Activated T-helper 17 cell treated with anti-CD3 and anti-CD28 coated beads, Interleukin-2, amount 50 U/mL, for 72 hours (primary cell): ENCODE measurements at places on chromosomes 4 and X.

- no peak for ATAC-seq
- no peaks in the 10 kb centered on the region for H3K27me3 ChIP-seq
- peaks cover 5% of the 10 kb centered on the region for H3K4me1 ChIP-seq
- H3K27ac ChIP-seq, result no peak overlapping the region
- peaks cover 9% of the 10 kb centered on the region for H3K36me3 ChIP-seq
Observed at GRCh38 chr4:106273831-106274230, 42.2 kb downstream of the TBCK start.

DNA sequence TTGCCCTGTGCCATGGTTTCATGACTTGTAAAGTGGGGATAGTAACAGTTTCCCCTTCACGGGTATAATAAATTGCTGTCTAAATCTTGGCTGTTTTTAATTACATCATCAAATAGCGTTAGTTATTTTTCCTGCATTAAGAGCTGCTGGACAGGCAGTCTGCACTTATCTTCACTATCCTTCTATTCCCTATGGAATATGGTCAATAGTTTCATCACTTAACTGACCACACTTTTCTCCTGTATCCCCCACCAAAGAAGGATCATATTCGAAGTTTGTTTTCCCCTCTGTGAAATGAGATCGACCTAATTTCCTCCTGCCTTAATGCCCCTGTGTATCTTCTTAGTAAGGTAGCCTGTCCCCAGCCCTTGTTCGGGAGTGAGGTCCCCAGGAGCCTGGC lies 133.2 kb downstream of the SHROOM3 start:
- H3K4me3 ChIP-seq, result no peak overlapping the region
- no peaks in the 10 kb centered on the region for H3K36me3 ChIP-seq

- no peak for ATAC-seq
- no peaks in the 10 kb centered on the region for H3K27me3 ChIP-seq
- peaks cover 89% of the 10 kb centered on the region for H3K36me3 ChIP-seq
- H3K27ac ChIP-seq, result no peak overlapping the region
- H3K4me1 ChIP-seq, result no peaks in the 10 kb centered on the region
- H3K4me3 ChIP-seq, result no peak overlapping the region
Observed at GRCh38 chrX:54540289-54540688, 10.3 kb downstream of the GNL3L start.

DNA sequence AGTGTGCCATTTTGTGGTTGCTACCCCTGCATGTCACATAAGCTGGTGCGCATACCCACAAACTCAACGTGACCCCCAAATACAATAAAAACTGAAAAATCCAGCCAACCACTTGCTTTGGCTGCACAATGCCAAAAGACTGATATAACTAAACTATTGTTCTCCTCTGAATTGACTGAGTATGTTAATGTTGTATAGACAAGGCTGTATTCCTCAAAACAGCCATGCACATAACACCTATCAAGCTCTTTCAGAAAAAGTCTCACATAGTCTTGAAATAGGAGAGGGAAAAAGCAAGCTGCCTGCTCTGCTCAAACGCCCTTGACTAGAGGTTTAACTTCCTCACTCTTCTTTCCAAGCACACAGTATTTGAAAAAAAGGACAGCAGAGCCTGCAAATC lies 126.4 kb upstream of the NOCT start:
- H3K4me3 ChIP-seq, result no peak overlapping the region
- no peaks in the 10 kb centered on the region for H3K4me1 ChIP-seq
- no peaks in the 10 kb centered on the region for H3K36me3 ChIP-seq
- H3K27ac ChIP-seq, result no peak overlapping the region
- peaks cover 13% of the 10 kb centered on the region for H3K27me3 ChIP-seq

GRCh38 chr4:156118507-156119220 lies 165.0 kb upstream of the CTSO start:
- H3K27me3 ChIP-seq, result no peaks in the 10 kb centered on the region
- no peak for ATAC-seq
- no peaks in the 10 kb centered on the region for H3K4me1 ChIP-seq
- no peak overlapping the region for H3K4me3 ChIP-seq
- H3K27ac ChIP-seq, result no peak overlapping the region

DNA sequence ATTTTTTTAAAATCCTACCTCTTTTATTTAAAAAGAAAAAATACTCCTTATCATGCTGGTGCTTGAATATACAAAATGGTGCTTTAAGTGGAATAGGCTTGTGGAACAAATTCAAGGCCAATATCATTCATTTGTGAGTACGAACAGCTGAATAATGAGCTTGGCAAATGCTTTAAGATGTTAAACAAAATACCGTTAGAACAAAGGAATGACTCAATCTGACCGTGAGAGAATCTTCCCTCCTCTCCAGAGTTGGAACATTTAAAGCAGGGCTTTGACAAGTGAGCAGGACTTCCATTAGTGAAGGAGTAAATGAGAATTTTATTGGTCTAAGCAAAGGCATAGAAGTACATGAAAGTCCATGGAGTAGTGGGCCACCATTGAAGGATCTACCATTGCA lies 74.5 kb downstream of the DCLK2 start:
- H3K27me3 ChIP-seq, result peaks cover 5% of the 10 kb centered on the region
- ATAC-seq, result no peak
- no peaks in the 10 kb centered on the region for H3K4me1 ChIP-seq
- no peaks in the 10 kb centered on the region for H3K36me3 ChIP-seq

DNA sequence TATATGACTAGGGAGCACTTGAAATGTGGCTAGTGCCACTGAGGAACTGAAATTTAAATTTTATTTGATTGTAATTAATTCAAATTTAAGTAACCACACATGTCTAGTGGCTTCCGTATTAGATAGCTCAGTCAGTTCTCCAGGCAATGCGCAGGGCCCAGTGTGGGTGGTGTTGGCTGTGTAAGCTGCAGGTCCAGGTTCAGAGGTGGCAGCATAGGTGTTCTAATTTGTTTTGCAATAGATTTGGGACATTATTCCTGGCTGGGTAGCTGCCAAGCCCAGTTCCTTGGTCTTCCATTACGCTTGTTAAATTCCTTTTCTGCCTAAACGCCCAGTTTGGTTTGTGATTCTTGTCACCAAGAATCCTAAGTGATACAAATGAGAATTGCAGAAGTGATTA lies 79.5 kb downstream of the FAM184B start:
- ATAC-seq, result no peak
- no peaks in the 10 kb centered on the region for H3K36me3 ChIP-seq
- H3K4me3 ChIP-seq, result no peak overlapping the region

DNA sequence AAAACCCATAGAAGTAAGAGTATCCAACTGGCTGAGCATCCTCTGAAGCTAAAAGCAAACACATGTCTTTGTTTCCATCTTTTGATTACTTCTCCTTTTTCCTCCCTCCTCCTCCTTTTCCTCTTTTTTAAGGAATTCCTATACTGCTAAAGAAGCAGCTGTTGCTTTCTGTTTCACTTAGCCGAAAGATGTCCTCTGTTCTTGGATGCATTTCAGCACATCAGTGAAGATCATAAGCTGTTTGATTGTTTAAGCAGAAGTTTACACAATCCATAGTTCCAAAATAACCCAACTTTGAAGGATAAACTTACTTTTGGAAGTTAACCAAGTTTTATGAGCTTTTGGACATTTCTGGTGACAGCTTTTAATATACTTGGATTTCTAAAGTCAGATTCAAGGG lies 55.1 kb upstream of the TNIP3 start:
- H3K4me3 ChIP-seq, result no peak overlapping the region
- no peaks in the 10 kb centered on the region for H3K4me1 ChIP-seq
- H3K36me3 ChIP-seq, result peaks cover 23% of the 10 kb centered on the region
- H3K27me3 ChIP-seq, result no peaks in the 10 kb centered on the region

- H3K27ac ChIP-seq, result no peak overlapping the region
- no peaks in the 10 kb centered on the region for H3K4me1 ChIP-seq
- H3K4me3 ChIP-seq, result no peak overlapping the region
- ATAC-seq, result no peak
- H3K36me3 ChIP-seq, result no peaks in the 10 kb centered on the region
Observed at GRCh38 chrX:118109065-118109464, 7.5 kb downstream of the KLHL13 start.

- no peaks in the 10 kb centered on the region for H3K36me3 ChIP-seq
- H3K27ac ChIP-seq, result no peak overlapping the region
- H3K4me3 ChIP-seq, result no peak overlapping the region
- no peak for ATAC-seq
Observed at GRCh38 chr4:176988226-176988625, 195.5 kb upstream of the VEGFC start.
